ENCODE measurements at places on chromosomes 3 and 15.

DNA sequence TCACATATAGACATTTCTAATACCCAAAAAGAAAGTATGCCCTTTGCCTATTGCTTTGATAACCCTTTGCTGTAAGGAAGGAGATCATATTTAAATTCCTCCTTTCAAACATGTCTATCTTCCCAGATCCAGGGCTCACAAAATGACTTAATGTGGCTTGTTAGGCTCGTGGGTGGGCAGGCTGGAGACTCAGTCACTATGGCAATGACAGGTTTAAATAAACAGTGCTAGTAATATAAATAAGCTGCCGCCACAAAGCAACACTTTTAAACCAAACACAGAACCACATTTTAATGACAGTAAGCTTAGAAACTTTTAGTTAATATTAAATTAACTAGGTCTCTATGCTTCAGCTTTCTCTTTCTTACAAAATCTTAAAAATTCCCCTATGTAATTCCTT lies 616.0 kb upstream of the NAALADL2 start:
- no peak for DNase-seq

- DNase-seq = no peak
Observed at GRCh38 chr3:169327546-169328356, 335.8 kb downstream of the MECOM start.

DNA sequence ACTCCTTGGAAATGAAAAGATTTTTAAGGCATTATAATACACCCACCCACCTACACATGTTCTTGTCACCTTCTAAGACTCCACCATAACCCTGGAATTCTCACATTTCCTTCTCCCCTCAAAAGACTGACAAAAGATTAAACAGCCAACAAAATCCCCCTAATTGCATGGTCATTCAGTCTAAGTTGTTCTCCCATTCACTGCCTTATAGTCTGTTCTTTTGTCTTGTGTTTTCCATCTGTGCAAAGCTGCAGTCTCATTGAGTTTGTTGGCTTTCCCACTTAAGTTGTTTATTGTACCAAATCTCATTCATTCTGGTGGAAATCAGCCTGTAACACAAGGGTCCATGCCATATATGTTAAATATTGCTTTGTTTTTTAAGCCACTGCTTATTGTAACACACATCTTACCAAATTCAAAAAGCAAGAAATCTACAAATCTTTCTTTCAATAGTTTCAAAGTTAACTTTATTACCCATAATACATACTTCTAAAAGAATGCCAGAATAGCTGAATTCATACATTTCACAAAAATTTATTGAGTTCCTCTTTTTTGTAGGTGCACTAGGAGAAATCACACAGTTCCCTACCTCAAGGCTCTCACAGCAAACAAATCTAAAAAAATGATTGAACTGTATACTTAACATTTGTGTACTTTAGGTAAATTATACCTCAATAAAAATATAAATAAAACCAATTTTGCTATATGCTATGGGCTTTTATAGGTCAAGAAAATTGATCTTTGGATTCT lies 2.4 kb upstream of the RCN2 start:
- no peak for DNase-seq

GRCh38 chr3:42005401-42005800 lies 43.5 kb upstream of the ULK4 start:
- DNase-seq = no peak

GRCh38 chr15:25391971-25392721 lies 46.7 kb downstream of the UBE3A start:
- no peak for DNase-seq

DNA sequence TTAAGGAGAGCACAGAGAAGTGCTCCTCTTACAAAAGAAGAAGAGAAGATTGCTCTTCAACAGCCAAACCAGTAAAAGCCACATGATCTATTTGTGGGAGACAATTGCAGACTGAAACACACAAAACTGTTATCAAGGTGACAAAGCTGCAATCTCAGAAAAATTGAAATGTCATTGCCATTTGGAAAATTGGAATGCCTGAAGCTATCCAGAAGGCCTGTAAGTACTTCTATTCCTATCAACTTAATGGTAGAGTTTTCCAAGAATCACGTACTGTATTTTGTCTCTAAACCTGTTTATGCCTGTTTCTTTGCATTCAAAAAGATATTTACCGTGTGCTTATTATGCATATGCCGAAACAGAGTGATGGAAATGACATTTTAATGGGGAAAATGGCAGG lies 204.7 kb downstream of the GREM1 start:
- no peak for DNase-seq

- DNase-seq = no peak
Observed at GRCh38 chr3:169964176-169964575, 2.4 kb upstream of the SEC62 start.

DNA sequence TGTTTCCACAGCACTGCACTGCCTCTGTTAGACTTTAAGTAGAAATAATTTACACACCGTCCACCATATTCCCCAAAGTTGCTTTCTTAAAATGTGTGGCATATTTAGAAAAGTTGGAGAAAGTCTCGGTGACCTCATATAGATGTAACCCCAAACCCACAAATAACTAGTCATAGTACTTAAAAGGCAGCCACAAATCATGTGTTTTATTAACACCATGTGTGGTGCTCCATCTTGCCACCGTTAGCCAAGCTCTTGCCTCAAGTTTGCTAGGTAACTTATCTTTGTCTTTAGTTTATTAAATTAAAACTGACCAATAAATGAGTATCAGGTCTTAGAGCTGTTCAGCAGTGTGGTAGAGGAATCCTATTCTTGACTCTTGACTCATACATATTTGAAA lies 257.9 kb downstream of the UBE2E2 start:
- DNase-seq = no peak

DNA sequence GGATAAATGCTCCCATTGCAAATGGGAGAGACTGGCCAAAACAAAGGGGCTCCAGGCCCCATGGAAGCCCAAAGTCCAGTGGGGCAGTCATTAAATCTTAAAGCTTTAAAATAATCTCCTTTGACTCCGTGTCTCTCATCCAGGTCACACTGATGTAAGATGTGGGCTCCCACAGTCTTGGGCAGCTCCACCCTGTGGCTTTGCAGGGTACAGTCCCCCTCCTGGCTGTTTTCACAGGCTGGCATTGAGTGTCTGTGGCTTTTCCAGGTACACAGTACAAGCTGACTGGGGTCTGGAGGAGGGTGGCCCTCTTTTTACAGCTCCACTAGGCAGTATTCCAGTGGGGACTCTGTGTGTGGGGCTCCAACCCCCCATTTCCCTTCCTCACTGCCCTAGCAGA lies 45.9 kb downstream of the NIPA2 start:
- no peak for DNase-seq

DNA sequence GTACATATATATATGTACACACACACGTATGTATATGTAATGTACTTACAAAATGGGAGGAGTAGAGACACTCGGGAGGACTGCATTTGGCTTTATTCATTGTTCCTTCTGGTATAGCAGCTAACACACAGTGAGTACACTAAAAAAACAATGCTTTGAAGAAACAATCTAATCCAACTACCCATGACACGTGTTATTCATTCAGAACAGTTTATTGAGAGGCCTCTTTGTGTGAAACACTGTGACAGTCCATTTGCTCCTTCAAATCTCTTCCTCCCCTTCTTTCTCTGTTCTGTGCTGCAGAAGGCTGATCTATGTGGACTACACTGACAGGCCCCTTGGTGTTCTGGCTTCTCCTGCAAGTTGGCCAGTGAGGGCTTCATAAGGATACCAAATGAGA lies 1075.9 kb upstream of the CFAP20DC start:
- DNase-seq = no peak

DNA sequence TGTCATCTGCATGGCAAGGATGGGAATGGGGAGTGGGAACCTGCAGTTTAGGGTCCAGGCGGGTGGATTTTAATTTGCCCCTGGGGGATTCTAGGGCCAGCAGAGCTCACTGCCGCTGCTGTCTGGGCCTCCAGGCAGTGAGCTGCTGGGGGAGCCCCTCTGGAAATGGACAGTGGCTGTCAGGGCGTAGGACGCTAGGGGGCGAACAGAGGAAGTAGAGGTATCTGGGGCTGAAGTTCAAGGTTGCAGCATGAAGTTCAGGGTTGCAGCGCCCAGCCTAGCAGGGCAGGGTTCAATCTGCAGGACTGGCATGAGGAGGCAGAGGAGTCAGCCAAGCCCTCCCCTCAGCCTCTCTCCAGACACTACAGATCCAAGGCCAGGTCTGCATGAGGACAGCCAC lies 49.5 kb downstream of the APBA2 start:
- DNase-seq = no peak

DNA sequence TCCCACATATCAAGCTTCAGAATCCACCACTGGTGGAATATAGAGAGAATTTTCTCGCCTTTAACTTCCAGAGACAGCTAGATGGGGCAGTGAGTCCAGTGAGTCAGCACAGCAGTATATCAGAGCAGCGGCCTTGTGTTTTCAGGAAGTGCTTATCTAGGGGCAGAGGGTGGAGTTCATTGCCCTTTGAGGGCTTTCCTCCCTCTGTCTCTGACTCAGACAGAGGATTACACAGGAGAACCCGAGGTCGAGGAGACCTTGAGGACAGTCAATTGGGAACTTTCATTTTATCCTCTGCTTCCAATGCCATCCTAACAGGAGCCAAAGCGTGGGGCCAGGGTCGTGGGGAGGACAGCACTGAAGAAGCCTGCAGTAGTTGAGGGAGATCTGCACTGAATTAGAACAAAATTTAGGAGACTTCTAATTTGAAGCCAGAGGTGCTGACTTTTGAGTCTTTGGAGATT lies 109.6 kb upstream of the UMPS start:
- no peak for DNase-seq

- DNase-seq = no peak
Observed at GRCh38 chr3:19775765-19776164, 158.3 kb downstream of the EFHB start.

GRCh38 chr15:90960298-90961091 lies 5.8 kb downstream of the RCCD1 start:
- no peak for DNase-seq

- DNase-seq = no peak
Observed at GRCh38 chr15:61871926-61872522, 188.2 kb downstream of the VPS13C start.

GRCh38 chr3:187677604-187678003 lies 7.4 kb upstream of the SST start:
- DNase-seq = no peak

- no peak for DNase-seq
Observed at GRCh38 chr15:52085299-52085698, 27.3 kb downstream of the BCL2L10 start.

- no peak for DNase-seq
Observed at GRCh38 chr3:108124337-108125152, 33.7 kb upstream of the CD47 start.

DNA sequence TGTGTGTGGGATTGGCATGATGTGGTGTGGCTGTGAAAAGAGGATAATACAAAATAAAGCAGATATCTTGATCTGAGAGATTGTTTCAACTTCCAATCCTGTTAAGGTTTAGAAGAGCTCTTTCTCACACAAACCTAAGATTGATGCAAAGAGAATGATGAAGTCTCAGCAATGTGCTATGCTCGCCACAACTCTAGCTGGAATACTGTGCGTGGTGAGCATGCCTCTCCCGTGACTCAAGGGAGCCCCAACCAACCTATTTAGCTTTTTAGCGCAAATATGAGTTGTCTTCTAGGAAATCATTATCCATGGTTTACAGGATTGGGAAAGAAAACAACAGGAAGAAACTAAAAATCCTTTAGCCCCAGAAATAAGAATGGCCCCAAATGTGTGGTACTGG lies 28.5 kb downstream of the BTLA start:
- DNase-seq = no peak

GRCh38 chr3:98343647-98344507 lies 9.8 kb upstream of the OR5K4 start:
- no peak for DNase-seq

DNA sequence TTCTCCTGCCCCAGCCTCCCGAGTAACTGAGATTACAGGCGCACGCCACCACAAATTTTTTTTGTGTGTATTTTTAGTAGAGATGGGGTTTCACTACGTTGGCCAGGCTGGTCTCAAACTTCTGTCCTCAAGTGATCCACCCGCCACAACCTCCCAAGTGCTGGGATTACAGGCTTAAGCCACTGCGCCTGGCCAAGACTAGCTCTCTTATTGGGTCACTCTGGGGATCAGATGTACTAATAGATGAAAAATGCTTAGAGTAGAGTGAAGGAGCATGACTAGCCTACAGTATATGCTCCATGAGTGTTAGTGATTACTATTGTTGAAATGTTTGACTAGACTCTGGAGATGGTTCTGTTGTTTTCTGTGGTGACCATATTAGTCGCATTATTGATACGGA lies 21.8 kb downstream of the RARB start:
- DNase-seq = no peak

DNA sequence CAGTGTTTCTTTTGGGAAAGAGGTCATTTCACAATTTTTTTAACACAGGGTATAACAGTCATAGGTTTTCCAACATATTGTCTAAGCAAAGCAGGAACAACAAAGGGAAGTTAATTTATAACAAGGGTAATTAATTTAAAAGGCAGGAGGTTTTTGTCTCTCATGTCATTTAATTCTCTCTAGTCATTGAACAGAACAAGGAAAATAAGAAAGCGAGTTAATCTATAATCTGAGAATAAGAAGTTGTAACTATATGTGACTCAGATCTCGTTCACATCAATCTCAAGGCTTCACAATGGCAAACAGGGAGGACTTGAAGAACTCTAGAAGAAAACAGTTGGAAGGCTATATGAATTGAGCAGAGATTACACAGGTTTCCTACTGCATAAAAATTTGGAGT lies 579.8 kb upstream of the CCDC54 start:
- DNase-seq = no peak

GRCh38 chr3:58840949-58841348 lies 174.4 kb upstream of the FAM3D start:
- no peak for DNase-seq

GRCh38 chr15:48796521-48796920 lies 14.3 kb downstream of the CEP152 start:
- DNase-seq = no peak

- DNase-seq = no peak
Observed at GRCh38 chr3:38978729-38979128, 73.0 kb downstream of the SCN11A start.

DNA sequence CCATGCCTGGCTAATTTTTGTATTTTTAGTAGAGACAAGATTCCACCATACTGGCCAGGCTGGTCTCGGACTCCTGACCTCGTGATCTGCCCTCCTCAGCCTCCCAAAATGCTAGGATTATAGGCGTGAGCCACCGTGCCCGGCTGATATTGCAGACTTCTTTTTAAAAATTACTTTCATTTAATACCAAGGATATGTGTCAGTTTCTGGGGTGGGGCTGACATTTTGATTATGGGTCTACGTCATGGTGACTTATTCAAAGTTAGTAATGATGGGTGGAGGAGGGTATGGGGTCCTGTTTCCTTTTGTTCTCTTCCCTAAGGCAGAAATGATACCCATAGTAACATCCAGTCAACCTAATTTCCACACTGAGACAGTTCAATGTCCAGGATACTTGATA lies 34.7 kb downstream of the GBE1 start:
- no peak for DNase-seq

- DNase-seq = no peak
Observed at GRCh38 chr15:45384700-45385099, 6.4 kb upstream of the GATM start.

GRCh38 chr3:167882057-167882667 lies 146.6 kb downstream of the SERPINI1 start:
- DNase-seq = no peak

Measured in GM12892 (cell line).